ENCODE measurements at places on chromosomes 4 and X. TPM values are rescaled to one million over a fixed set of nuclear protein-coding genes. Genes with fewer than 3 reads are reported as not detected.

The MSX1 gene
- 11.8 TPM for total RNA-seq

The FRG2 gene
- total RNA-seq: not detected

The CT47B1 gene
- not detected for total RNA-seq

The PDE5A gene
- 4.6 TPM for total RNA-seq

The NDST3 gene
- total RNA-seq: 34.0 TPM

The MAGEA11 gene
- not detected for total RNA-seq

DNA sequence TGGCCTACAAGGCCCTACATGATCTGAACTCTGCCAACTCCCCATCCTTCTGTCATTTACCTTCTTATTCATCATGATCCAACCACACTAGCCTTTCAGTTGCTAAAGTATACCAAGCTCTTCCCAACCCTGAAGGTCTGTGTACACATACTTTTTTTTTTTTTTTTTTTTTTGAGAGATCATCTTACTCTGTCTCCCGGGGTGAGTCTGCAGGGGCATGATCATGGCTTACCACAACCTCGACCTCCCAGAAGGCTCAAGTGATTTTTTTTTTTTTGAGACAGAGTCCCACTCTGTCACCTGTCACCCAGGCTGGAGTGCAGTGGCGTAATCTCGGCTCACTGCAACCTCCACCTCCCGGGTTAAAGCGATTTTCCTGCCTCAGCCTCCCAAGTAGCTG, 5.9 kb upstream of the UTP14A start:
- no peak for DNase-seq

- no peak for DNase-seq
Observed at GRCh38 chr4:93744961-93745360, 83.6 kb upstream of the ATOH1 start.

DNA sequence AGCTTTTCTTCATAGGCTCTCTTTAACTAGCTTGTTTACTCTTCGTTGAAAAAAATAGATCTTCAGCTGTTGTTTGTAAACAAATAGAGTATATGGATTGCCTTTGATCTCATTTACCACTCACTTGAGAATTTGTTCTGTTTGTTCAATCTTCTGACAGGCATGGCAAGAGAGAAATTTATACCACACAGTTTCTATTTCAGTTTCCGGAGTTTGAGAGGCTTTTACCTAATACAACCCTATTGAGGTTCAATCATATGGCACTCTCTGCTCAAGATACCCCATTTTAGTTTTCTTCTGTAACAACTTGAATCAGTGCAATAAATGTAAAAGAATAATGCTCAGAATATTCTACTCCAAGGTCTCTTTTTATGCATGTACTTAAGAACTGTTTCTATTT, 148.0 kb downstream of the EMCN start:
- DNase-seq: no peak

DNA sequence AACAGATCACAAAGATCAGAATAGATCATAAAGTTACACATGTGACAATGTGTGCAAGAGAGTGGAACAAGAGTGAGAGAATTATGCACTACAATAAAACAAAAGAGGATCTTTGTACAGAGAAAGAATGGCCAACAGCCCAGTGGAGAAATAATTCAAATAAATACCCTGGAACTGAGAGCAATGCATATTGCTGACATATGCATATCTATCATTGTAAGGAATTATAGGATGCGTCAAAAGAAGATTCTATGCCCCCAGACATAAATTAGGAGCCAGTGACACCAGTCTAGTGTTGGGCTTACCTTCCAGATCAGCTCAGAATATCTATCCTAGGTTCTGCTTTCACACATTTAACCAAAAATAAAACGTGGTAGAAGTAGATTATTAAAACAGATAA, 320.1 kb upstream of the VCX start:
- no peak for DNase-seq

GRCh38 chrX:44173219-44173618, 170.3 kb downstream of the EFHC2 start:
- DNase-seq: no peak

DNA sequence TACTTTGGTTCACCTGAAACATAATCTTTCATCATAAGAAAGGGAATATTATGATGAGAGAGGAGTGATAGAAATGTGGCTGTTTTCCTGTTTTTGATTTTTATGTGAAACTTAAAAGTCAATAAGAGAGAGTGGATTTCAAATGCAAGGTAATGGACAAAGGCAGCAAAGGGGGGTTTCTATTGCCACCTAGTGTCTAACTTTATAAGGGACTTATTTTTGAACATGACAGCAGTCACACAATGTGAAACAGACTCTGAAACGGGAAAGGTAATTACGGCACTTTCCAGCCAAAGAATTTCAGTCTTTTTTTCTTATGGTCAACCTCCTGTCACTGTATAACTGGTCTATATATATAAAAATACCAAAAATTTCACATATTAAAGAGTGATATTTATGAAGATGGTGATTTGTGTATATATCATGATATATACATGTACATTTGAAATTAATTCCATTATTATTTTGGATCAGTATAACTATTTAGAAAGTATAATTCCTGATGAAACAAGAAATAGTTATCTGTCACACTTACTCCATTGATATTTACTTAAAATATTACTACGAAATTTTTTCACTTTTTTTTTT, 127.1 kb downstream of the FBXO8 start:
- no peak for DNase-seq

DNA sequence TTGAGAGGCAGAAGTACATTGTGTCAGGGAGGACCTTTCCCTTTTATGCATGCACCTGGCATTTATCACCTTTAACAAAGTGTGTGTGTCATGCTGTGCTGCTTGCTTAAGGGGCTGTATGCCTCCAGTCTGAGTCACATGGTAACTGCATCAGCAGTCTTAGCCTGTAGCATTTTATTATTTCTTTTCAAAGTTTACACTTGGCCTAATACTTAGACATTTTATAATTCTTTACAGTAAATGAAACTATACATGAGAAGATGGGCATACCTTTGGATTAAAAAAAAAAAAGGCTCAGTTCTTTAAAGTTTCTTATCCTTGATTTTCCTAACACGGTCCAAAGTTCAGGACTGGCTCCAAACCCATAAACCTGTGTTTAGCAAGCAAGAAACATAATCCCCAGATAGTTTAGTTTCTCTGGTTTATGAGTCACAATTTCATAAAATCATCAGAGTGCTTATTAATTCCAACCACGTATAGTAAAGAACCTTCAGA, 14.6 kb downstream of the NPNT start:
- DNase-seq: no peak

- DNase-seq: no peak
Observed at GRCh38 chr4:104616401-104616820, 121.7 kb upstream of the CXXC4 start.

DNA sequence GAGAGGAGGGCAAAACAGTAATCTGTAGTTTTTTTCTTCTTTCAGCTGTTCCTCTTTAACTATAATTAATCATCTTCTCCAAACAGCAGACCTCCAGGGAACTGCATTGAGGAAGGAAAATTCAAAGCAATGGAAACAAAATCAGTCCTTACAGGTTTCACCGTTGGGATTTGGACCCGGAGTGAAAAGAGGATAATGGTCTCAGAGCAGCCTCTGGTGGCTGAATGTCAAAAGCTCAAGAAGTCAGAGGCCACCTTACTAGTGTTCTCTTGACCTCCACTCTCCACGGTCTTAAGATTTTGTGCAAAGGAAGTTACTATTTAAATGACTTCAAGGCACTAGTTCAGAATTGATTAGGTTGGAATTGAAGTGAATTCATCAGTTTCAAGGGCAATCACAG, 16.0 kb upstream of the MID1 start:
- DNase-seq: no peak

DNA sequence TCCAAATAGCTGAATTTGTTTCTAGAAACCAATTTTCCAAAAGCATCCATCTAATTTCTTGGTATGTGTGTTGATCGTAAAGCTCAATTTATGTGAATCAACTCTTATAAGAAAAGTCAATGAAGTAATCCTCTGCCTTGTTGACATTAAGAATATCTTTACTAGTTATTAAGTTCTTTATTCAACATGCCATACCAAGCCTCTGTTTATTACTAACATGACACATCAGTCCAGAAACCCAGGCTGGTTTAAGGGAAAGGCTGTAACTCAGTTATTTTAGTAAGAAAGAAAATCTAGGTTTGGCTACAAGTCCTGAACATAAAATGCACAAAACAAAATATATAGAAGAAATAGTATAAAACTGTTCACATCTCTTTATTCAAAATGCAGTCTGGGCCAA, 48.0 kb downstream of the KLHL34 start:
- DNase-seq: no peak

DNA sequence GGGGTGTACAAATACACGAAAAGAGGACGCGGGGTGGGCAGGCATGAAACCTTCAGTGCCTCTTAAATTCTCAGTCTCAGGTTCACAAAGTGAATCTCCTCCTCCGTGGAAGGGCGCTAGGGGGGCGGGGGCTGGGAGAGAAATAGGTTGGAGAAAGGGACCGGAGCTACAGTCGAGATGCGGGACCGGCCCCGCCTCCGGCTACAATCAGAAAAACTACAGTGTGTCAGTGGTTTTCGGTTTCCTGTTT, 3.4 kb downstream of the MAML3 start:
- peak; percentile 57 for DNase-seq

GRCh38 chrX:38249965-38250364, 29.3 kb upstream of the SRPX start:
- no peak for DNase-seq

DNA sequence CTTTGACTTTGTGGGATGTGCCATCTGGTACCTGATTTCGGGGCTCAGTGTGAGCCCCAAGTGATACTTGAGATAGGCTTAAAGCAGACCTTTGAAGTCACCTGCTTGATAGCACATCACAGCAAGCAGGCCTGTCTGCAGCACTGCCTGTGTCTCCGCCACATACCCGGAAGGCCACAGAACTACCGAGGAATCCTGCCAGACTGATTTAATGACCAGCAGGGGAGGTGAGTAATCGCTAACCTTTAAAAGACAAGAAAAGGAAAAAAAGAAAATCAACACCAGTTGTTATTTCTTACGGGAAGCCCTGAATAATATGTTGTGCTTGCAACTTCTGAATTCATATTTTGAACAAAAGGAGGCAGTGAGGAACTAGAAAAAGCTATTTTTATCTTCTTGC, 6.8 kb downstream of the PTCHD1 start:
- no peak for DNase-seq

- no peak for DNase-seq
Observed at GRCh38 chr4:145954924-145955339, 16.3 kb upstream of the ZNF827 start.

- no peak for DNase-seq
Observed at GRCh38 chr4:73676861-73677323, 56.7 kb upstream of the RASSF6 start.
